Breast epithelium (tissue), 4 donors: ENCODE measurements at places on chromosomes 7 and 10. TPM values are rescaled to one million over a fixed set of nuclear protein-coding genes. Genes with fewer than 3 reads are reported as not detected.

ZNRF2 gene
- 18.9 TPM for total RNA-seq

DPY19L1 gene
- 17.4 TPM for total RNA-seq

IGFBP1 gene
- total RNA-seq = 1.3 TPM

CREM gene
- total RNA-seq = 30.6 TPM

PWWP2B gene
- total RNA-seq = 10.7 TPM

OR2A7 gene
- total RNA-seq = 14.7 TPM

TFPI2 gene
- total RNA-seq = 46.7 TPM

LIPM gene
- total RNA-seq = not detected

GRCh38 chr10:119080521-119081259 is at the start of gene EIF3A:
Gene EIF3A, minus strand, starts transcription at chr10:119080817. Its CDS starts 141 bp downstream, at chr10:119080676.
- DNase-seq = peak; percentile 86

DNA sequence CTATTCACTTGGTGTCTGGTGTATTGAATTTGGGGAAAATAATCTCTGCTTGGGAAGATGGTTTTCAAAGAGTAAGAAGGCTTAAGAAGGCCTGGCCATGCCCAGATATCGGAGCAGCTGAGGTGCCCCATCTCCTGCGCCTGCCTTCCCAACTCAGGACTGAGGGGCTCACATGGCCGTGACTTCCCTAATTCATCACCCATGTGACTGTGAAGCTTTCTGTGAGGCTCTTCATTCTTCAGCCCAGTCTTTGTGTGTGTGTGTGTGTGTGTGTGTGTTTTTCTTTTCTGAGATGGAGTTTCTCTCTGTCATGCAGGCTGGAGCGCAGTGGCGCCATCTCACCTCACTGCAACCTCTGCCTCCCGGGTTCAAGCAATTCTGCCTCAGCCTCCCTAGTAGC is 53.2 kb downstream of the PROSER2 start:
- no peak for DNase-seq

GRCh38 chr10:102109166-102110116 is 10.7 kb downstream of the LDB1 start:
- DNase-seq = no peak

DNA sequence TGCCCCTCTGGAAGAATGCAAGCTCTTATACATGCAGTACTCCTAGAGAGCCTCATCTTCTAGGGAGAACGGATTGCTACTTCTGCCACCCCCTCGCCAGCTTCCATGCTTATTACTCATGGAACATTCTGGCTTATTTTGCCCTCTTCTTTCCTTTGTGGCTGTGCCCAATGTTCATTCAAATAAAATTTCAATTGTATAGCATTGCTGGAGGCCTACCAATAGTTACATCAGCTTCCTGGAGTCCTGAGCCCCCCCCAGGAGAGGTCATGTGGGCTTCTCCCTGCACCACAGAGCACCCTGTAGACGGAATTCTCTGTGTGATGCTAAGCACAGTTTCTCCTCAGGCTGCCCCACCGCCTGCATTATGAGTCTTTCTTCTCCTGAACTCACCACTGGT is 1094.0 kb downstream of the KCNMA1 start:
- no peak for DNase-seq

GRCh38 chr10:47346581-47347302 is 1.4 kb upstream of the RBP3 start:
- DNase-seq = no peak

- DNase-seq = no peak
These were observed 1227.8 kb upstream of the SORCS1 start for GRCh38 chr10:108392286-108392685.

DNA sequence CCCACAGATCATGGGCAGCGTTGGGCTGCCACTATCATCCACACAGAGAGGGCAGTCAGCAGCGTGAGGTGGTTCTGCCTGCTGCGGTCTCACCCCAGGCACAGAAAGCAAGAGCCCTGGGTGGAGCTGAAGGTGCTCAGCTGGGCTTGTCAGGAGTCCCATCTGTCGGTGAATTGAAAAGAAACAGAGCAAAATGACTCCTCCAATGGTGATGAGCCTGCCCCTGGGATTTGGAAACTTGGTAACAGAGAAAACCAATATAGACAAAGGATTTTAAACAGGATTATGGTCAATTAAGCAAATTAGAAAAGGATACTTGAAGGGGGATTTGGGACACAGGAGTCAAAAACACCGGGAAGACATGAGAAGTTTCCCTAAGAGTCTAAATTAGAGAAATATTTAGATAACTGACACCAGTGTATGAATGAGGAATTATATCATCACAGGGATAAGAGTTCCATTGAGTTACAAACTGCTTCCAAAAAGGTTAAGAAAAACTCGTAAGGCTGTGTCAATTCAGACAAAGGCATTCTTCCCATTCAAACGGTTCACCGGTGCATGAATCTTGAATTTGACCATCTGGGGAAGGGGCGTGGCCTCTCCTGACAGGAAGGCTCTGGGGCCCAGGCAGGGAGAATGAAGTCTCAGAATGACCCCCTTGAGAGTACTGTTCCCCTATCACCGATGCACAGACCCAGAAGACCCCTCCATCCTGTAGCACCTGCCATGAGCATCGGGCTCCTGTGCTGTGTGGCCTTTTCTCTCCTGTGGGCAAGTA is 70.0 kb upstream of the PRSS58 start:
- DNase-seq = no peak

- DNase-seq = no peak
These were observed 9.5 kb upstream of the KAZALD1 start for GRCh38 chr10:101052285-101052684.

DNA sequence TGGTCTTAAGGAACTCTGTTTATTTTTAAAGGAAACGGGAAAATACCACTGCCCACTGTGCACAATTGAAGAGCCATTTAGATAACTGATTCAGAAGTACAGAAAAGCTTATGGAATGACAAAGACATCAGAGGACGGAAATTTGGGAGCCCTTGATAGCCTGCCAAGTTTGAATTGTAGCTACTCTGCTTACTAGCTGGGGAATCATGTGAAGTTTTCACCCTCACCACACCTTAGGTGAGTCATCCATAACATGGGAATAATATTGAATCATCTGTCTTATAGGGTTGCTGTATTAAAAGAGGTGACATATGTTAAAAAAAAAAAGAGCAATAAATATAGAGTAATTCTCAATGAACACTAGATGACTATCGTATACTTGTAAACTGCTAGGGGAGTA is 1104.2 kb downstream of the GATA3 start:
- no peak for DNase-seq

- DNase-seq = no peak
These were observed 142.7 kb downstream of the ADARB2 start for GRCh38 chr10:1594372-1595241.

DNA sequence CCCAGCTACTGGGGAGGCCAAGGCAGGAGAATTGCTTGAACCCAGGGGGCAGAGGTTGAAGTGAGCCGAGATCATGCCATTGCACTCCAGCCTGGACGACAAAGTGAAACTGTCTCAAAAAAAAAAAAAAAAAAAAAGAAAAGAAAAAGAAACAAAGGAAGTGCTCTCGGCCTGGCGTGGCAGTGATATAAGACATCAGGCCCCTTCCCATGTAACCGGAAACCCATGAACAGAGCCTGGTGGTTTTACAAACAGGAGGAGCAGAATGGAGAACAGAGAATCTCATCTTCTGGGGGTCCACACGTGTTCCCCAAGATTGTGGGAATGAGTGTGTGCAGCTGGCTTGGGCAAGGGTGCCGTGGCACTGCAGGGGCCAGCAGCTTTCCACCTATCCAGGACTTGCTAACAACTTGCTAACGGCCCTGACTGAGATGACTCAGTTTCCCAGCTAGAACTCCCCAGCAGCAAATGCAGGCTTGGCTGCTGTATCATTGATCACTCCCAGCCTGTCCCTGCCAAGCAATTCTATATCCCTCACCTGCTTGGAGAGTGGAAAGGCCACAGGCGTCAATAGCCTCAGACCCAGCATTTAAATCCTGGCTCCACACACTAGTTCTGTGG is 103.0 kb downstream of the COL26A1 start:
- DNase-seq = peak; percentile 3

DNA sequence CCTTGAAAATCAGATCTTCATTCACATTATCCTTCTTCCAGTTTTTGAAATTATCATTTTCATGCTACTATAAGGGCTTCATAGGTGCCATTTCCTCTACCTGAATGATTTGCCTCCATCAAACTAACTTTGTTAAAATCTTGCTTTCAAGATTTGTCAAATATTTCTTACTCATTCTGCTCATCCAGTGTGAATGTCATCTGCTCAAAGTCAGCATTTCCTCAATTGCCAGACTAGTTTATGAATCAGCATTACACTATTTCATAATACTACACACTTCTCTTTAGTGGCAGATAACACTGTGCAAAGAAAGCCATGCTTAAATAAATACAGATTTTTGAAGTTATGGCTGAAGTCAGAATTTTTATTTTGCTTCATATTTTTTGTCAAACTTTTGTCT is 21.3 kb upstream of the LIPF start:
- DNase-seq = no peak

DNA sequence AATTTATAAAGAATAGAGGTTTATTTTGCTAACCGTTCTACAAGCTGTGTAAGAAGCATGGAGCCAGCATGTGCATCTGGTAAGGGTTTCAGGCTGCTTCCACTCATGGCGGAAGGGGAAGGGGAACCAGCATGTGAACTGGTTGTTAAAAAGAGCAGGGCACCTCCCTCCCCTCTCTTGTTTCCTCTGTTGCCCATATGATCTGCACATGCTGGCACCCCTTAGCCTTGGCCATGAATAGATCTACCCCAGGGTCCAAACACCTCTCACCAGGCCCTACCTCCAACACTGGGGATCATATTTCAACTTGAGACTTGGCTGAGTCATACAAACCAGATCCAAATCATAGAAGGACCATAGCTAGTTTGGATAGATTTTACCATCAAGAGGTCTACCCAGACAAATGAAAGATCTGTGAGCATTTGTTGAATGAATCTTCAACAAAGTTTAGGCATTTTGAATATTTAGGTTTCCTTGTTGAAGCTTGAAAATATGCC is 36.0 kb upstream of the NRP1 start:
- no peak for DNase-seq

GRCh38 chr10:104835422-104835821 is 194.3 kb downstream of the SORCS3 start:
- DNase-seq = no peak

DNA sequence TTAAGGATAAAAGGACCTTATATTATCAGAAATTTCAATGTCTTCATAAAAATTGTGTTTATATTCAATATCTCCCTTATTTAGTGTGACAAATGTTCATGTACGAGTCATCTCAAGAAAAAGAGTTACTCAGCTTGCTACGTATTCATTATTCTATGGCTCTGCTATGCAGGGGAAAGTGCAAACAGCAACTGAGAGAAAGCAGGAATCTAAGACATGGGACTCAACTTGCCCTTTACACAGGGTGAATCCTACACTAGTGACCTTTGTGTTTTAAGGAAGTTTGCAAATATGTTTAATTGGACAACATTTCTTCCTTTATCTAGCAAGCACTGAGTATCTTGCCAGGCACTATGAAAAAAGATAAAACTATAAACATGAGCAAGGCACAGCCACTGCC is 104.7 kb downstream of the NPSR1 start:
- no peak for DNase-seq

DNA sequence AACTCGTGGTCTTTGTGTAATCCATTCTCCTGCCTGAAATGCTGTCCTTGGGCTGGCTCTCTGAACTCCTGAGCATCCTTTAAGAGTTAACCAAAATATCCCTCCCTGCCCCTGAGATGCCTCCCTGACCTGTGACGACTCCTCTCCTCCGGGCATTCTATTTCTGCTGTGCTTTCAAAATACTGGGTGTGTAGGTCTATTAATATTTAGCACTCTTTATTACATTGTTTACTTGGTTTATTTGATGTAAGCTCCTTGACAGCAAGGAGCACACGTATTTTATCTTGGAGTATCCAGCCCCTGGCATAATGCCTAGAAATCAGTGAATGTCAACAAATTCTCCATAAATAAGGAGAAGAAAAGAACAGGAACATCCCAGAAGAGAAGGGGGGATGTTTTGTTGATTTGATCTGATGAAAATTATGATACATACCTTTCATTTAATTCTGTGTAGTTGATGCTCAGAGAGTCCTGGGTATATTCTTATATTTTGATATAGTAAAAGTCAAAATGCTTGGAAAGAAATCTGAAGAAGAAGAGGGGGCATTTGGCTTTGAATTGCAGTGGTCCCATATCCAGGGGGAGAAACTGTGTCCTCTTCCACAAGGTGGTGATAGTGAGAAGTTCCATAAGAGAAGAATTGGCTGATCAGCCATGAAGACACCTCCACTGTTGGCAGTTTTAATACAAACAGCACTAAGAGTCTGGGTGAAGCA is 107.7 kb upstream of the MPP7 start:
- no peak for DNase-seq
